Esophagus muscularis mucosa (tissue), 4 donors: ENCODE measurements at places on chromosomes 3 and 15. TPM values are rescaled to one million over a fixed set of nuclear protein-coding genes. Genes with fewer than 3 reads are reported as not detected.

The UACA gene
- total RNA-seq: 26.6 TPM

The ARL14 gene
- total RNA-seq: not detected

DNA sequence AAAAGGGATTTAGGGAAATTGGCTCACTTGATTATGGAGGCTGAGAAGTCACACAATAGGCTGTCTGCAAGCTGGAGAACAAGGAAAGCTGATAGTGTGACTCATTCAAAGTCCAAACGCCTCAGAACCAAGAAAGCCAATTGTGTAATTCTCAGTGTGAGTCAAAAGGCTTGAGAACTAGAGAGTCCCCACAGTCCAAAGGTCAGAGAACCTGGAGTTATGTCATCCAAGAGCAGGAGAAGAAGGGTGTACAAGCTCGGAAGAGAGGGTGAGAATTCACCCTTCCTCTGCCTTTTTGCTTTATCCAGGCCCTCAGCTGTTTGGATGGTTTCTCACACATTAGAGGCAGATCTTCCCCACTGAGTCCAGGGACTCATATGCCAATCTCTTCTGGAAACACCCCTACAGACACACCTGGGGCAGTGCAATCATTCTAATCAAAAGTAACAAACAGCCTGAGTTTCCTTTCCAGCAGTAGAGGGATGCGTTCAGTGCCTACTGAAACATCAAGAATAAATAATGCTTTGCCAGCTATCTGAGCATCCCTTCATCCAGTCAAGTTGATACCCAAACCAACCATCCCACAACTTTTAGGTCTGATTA is 271.5 kb downstream of the SATB1 start:
- no peaks in the 10 kb centered on the region for H3K27me3 ChIP-seq
- H3K4me3 ChIP-seq: no peak overlapping the region
- no peak overlapping the region for H3K27ac ChIP-seq
- no peaks in the 10 kb centered on the region for H3K4me1 ChIP-seq
- no peak for DNase-seq

The OPA1 gene
- total RNA-seq: 43.3 TPM

The CYB561D2 gene
- total RNA-seq: 9.4 TPM

- no peaks in the 10 kb centered on the region for H3K27me3 ChIP-seq
- DNase-seq: no peak
- H3K27ac ChIP-seq: no peak overlapping the region
- H3K4me3 ChIP-seq: no peak overlapping the region
Observed at GRCh38 chr3:101954936-101955335, 105.6 kb downstream of the NFKBIZ start.

GRCh38 chr3:193253986-193254660 is 13.1 kb downstream of the PLAAT1 start:
- no peaks in the 10 kb centered on the region for H3K36me3 ChIP-seq
- H3K27ac ChIP-seq: no peak overlapping the region
- no peaks in the 10 kb centered on the region for H3K27me3 ChIP-seq
- H3K4me1 ChIP-seq: no peaks in the 10 kb centered on the region
- H3K4me3 ChIP-seq: no peak overlapping the region

The MINAR1 gene
- total RNA-seq: 0.75 TPM

The TMEM40 gene
- not detected for total RNA-seq

DNA sequence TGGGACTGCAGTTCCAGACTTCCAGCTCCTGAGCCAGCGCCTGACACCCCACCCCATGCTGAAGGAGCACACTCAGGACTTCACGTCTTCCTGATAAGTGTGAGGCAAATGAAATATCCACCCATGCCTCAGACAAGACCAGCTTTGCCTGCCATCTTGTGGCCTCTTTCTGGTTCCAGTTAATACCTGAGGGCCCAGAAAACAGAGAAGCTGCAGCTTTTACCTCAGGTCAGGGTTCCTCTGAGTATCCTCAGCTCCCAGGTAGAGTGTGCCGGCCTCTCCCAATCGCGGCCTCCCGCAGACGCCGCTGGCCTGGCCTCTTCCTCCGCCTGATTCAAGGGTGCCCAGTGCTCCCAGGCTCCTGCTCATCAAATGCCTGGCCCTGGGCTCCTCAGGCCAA is 5.1 kb upstream of the KLHL6 start:
- peaks cover 12% of the 10 kb centered on the region for H3K4me1 ChIP-seq
- H3K27ac ChIP-seq: no peak overlapping the region
- no peak overlapping the region for H3K4me3 ChIP-seq
- H3K27me3 ChIP-seq: no peaks in the 10 kb centered on the region

DNA sequence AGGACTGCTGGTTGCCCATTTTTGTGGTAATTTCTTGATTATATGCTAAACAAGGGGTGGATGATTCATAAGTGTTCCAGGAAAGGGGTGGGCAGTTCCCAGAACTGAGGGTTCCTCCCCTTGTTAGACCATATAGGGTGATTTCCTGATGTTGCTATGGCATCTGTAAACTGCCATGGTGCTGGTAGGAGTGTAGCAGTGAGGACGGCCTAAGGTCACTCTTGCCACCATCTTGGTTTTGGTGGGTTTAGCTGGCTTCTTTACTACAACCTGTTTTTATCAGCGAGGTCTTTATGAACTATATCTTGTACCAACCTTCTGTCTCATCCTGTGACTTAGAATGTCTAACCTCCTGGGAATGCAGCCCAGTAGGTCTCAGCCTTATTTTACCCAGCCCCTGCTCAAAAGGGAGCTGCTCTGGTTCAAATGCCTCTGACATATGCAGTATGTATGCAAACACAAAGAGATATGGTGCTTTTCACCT is 46.2 kb downstream of the C3orf38 start:
- H3K27ac ChIP-seq: no peak overlapping the region
- H3K4me1 ChIP-seq: no peaks in the 10 kb centered on the region
- no peak overlapping the region for H3K4me3 ChIP-seq
- no peaks in the 10 kb centered on the region for H3K36me3 ChIP-seq

The BFSP2 gene
- not detected for total RNA-seq

- H3K4me1 ChIP-seq: peaks cover 20% of the 10 kb centered on the region
- no peak overlapping the region for H3K27ac ChIP-seq
- no peaks in the 10 kb centered on the region for H3K36me3 ChIP-seq
- no peak overlapping the region for H3K4me3 ChIP-seq
- no peak for DNase-seq
Observed at GRCh38 chr15:74723754-74724334, 1.5 kb downstream of the CYP1A1 start.

The ALG1L2 gene
- total RNA-seq: not detected

The KLHL24 gene
- total RNA-seq: 166 TPM

DNA sequence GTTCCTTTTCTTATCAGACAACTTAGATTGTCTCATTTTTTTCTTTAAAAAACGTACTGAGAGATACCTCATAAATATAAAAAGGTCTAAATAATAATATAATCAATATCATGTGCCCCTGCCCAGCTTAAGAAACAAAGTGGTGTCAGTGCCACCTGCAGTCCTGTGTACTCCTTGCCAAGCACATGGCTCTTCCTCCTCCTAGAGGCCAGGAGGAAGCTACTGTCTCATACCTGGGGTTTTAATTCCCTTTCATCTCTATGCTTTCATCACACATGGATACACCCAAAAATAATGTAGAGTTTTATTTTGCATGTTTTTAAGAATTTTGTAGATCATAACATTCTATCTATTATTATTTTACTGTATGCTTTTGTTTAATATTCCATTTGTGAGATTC is 98.6 kb upstream of the C15orf61 start:
- DNase-seq: no peak
- H3K27me3 ChIP-seq: no peaks in the 10 kb centered on the region
- H3K4me1 ChIP-seq: no peaks in the 10 kb centered on the region
- H3K4me3 ChIP-seq: no peak overlapping the region
- H3K36me3 ChIP-seq: peaks cover 5% of the 10 kb centered on the region

- H3K4me1 ChIP-seq: no peaks in the 10 kb centered on the region
- no peaks in the 10 kb centered on the region for H3K36me3 ChIP-seq
- no peak overlapping the region for H3K4me3 ChIP-seq
- no peak overlapping the region for H3K27ac ChIP-seq
- no peaks in the 10 kb centered on the region for H3K27me3 ChIP-seq
- DNase-seq: no peak
Observed at GRCh38 chr3:3552761-3553160, 246.5 kb upstream of the LRRN1 start.

The RETNLB gene
- not detected for total RNA-seq

- no peaks in the 10 kb centered on the region for H3K27me3 ChIP-seq
- no peak overlapping the region for H3K4me3 ChIP-seq
- H3K27ac ChIP-seq: no peak overlapping the region
- no peaks in the 10 kb centered on the region for H3K36me3 ChIP-seq
- H3K4me1 ChIP-seq: no peaks in the 10 kb centered on the region
- DNase-seq: peak; percentile 47
Observed at GRCh38 chr3:62574266-62574898, 201.0 kb upstream of the FEZF2 start.

- no peak overlapping the region for H3K4me3 ChIP-seq
- H3K4me1 ChIP-seq: peaks cover 9% of the 10 kb centered on the region
- DNase-seq: no peak
- H3K36me3 ChIP-seq: peaks cover 30% of the 10 kb centered on the region
- no peaks in the 10 kb centered on the region for H3K27me3 ChIP-seq
Observed at GRCh38 chr3:136366289-136366688, 116.1 kb downstream of the PCCB start.

GRCh38 chr3:130979117-130979516 is 47.5 kb downstream of the ASTE1 start:
- no peaks in the 10 kb centered on the region for H3K27me3 ChIP-seq
- H3K4me3 ChIP-seq: no peak overlapping the region
- H3K27ac ChIP-seq: no peak overlapping the region
- no peak for DNase-seq
- peaks cover 24% of the 10 kb centered on the region for H3K36me3 ChIP-seq
- H3K4me1 ChIP-seq: no peaks in the 10 kb centered on the region

The RTP3 gene
- total RNA-seq: not detected
